ENCODE measurements at places on chromosomes 4 and X. TPM values are rescaled to one million over a fixed set of nuclear protein-coding genes. Genes with fewer than 3 reads are reported as not detected.
A peak's percentile ranks its signal among the peaks of the same experiment; 100 is the strongest.

GRCh38 chr4:13162886-13163285 is 321.3 kb downstream of the RAB28 start:
- no peak for DNase-seq

GRCh38 chr4:86496094-86497080 is 97.7 kb upstream of the PTPN13 start:
- DNase-seq: peak; percentile 45

DNA sequence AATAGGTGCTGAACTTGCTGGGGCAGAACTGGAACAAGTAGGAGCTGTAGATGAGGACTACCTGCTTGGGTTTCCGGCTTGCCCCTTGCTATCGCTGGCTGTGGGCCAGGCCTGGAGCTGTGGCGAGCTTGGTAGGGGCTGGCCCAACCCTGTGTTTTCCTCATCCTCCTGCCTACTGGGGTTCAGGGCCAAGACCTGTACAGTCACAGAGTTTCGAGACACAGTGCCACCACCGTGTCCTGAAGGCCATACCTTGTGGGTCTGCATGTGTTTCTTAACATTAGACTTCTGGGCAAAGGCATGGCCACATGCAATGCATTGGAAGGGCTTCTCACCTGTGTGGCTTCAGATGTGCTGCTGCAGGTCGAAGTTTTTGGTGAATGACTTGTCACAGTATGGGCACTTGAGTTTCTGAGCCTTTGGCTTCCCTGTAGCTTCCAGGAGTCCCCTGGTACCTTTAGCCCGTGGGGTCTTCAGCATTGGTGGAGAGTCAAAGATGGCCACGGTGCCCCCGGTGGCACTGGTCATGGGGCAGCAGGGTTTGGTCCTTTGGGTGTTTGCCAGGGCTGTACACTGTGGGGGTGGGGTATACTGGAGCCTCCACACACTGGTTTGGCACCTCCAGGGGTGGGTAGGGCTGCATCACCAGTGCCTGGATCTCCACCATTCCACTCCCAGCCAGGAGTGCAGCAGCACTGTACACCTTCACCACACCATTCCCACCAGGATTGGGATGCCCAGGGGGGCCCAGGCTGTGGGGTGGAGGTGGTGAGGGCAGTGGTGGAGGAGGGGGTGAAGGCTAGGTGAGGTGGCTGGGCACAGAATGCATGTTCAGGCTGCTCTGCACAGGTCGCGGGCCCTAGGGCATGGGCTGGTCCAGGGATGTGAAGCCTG is 52.1 kb downstream of the CFAP299 start:
- no peak for DNase-seq

DNA sequence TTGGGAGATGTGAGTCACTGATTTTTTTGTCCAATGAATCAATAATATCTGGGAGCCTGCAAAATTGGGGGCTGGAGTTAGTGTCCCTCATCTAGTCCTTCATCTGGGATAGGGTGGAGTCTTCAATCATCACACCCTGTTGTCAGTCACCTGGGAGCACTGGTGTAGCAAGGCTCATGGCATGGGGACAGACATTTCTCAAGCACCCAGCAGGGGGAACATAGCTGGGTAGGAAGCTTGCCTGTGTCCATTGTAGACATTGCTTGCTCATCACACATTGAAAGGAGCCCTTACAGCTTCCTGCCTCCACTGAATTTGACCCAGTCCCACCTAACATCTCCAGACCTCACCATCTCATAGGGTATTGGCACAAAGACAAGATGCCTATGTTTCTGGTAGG is 61.2 kb downstream of the SEL1L3 start:
- DNase-seq: peak; percentile 13

DNA sequence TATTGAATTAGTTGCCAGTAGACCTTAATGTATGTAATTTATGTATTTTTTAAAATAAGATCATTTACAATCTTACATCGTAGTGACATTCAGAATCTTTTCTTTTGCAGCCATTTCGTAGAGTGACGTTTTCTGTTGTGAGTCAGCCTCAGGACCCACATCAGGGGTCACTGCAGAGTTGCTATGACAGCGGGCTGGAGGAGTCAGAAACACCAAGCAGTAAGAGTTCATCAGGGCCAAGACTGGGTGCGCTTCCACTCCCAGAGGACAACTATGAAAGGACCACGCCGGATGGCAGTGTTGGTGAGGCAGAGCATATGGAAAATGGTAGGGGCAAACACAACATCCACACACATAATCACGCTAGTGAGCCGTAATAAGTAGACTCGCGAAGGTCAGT is 199.9 kb downstream of the PCDH7 start:
- DNase-seq: no peak

DNA sequence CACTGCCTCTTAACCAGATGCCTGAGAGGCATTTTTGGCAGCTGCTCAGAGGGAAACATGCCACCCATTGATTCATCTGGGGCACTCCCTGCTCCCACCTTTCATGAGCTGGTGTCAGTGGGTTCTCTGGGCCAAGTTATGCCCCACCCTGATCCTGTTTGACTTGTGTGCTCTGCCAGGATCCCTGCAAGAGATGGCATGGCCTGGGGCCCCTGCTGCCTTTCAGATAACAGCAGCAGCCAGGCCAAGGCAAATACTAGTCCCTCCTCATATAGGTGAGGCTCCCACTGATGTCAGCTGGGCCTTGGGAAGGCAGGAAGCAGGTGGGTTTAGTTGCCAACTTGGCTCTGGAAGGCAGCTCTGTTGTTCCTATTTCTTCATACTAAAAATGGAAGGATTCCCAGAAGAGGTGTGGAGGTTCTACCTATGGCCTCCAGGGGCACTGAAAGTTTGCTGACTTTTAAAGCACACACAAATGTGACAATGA is 192.9 kb upstream of the RBPJ start:
- no peak for DNase-seq

Gene SLC34A2
- total RNA-seq: not detected

Gene CCKAR
- not detected for total RNA-seq

Gene SSX4
- total RNA-seq: not detected
